ENCODE measurements at places on chromosomes 1 and 21.

- DNase-seq, result no peak
Measured at GRCh38 chr1:229410692-229411433, 23.0 kb downstream of the ACTA1 start.

DNA sequence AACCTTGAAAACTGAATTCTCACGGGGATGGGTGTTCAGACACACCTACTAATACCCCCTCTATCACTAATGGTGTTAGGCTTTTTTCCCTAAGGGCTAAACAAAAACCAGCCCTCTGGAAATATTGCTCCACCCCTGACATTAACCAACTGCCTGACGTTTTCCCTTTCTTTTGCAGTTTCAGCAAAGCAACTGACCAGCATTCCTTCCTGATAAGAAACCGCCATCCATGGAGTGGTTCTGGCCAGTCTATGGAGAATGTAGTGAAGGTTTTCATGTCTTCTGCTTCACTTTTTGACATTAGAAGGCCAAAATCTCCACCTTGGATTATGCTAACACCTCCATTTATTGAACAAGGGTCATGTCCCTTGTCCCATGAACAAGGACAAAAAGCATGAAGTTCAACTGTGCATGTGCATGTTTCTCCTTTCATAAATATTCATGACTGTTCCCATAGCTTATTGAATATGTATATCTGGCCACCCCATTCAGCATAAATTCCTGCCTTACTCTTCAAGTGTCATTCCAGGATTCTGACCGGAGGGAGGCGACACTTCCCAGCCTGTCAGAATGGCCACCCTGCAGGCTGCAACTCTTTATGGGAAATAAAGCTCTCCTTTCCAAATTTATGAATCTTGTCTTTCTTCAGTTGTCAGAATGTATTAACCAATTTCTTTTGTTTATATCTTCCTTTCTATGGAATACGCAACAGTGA is 314.3 kb downstream of the HHIPL2 start:
- no peak for DNase-seq

- DNase-seq, result no peak
Measured at GRCh38 chr1:165886983-165887382, 59.6 kb downstream of the UCK2 start.

GRCh38 chr1:2125350-2126211 is 69.0 kb downstream of the FAAP20 start:
- no peak for DNase-seq

DNA sequence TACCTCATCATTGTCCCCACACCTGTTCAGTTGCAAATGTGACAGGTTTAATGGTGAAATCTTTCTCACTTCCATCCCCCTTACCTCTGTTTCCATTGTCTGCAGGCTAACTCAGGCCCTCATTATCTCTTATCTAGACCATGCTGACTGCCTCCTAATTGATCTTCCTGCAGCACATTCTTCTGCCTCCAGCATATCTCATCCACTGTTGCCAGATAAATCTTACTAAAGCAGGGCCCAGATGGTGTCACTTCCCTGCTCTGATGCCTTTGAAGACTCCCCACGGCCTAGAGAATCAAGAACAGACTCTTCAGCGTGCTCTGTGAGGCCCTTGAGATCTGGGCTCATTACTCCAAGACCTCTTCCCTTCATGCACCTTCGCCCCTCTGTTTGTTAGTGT is 230.1 kb downstream of the DUSP10 start:
- DNase-seq, result no peak

DNA sequence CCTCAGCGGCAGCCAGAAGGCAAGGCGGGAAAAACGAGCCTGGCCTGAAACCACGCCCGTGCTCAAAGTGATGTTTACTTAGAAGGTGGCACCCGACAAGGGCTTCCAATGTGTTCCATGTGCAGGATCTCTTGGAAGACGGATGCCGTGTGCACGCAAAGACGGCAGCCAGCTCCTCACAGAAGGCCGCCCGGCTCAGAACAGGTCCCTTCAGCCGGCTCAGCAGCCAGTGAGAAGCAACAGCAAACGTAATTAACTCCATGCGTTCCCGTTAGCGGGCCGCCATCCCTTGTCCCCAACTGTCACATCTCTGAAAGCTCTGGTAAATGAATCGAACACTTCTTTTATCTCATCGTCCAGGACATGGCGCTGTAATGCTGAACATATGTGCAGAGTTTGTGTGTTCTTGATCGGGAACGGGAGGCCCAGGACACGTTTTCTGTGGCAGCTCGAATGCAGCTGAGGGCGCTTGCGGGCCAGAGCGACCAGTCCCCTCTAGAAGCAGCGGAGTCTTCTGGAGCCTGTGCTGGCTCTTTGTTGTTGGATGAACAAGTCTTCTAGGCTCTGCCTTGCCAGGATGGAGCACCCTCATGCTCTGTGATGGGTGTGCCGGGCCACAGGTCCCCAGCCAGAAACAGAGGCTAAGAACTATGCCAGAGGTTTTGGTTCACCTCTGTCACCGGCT is 94.6 kb upstream of the ARHGEF16 start:
- no peak for DNase-seq

DNA sequence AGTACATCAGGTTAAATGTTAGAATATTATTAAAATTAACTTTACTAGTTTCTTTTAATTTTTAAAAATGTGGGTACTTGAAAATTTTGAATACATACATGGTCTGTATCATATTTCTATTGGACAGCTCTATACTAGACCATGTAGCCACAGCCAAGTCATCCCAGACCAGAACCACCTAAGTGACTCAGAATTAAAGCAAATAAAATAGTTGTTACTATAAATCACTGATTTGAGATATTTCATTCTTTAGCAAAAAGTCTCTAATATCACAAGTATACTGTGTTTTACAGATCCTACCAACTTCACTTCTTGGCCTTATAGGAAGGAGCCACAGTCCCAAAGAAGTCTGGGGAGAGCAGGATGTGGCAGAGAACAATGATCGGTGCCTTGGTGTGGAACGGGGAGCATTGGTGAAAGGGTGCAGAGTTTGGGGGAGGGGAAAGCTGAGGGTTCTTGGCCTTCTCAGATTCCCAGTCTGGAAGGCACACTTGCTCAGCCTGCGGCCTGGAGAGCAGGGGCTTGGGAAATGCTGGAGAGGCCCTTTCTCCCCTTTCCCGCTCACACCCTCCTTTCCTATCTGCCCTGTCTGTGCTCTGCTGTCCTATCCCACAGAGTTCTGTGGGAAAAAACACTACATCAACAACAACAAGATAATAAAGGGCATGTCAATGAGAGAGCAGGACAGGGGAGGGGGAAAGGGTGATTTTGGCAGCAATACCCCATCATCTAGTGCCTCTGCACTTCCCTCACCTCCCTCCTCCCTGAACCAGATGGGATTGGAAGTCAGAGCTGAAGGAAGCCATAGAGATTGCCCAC is 122.1 kb downstream of the NGF start:
- DNase-seq, result no peak

GRCh38 chr1:47872886-47873285 is 124.3 kb downstream of the TRABD2B start:
- DNase-seq, result no peak

GRCh38 chr1:229064320-229065168 is 206.4 kb upstream of the RAB4A start:
- no peak for DNase-seq

- DNase-seq, result no peak
Measured at GRCh38 chr1:63599799-63600198, 6.6 kb downstream of the PGM1 start.

DNA sequence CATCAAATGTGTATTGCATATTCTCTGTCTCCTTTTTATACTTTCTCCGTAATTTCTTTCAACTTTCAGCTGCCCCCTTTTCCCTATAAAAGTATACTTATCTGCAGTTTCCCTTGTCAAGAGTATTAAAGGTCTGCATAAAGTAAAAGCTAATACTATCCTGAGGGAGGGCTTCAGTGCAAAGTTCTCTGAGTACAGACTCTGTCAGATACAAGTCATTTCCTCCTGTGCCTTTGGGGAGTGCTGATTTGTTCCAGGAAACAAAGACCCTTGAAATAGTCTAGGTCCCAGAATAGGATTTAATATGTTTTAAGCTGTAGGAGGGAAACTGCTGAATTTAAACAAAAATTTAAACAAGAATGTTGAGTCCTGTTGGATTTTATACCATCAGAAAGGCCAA is 11.7 kb downstream of the GPR161 start:
- no peak for DNase-seq

GRCh38 chr1:6961905-6962477 is 176.7 kb downstream of the CAMTA1 start:
- DNase-seq, result no peak

GRCh38 chr21:33029385-33029921 is 3.7 kb downstream of the OLIG2 start:
- no peak for DNase-seq

DNA sequence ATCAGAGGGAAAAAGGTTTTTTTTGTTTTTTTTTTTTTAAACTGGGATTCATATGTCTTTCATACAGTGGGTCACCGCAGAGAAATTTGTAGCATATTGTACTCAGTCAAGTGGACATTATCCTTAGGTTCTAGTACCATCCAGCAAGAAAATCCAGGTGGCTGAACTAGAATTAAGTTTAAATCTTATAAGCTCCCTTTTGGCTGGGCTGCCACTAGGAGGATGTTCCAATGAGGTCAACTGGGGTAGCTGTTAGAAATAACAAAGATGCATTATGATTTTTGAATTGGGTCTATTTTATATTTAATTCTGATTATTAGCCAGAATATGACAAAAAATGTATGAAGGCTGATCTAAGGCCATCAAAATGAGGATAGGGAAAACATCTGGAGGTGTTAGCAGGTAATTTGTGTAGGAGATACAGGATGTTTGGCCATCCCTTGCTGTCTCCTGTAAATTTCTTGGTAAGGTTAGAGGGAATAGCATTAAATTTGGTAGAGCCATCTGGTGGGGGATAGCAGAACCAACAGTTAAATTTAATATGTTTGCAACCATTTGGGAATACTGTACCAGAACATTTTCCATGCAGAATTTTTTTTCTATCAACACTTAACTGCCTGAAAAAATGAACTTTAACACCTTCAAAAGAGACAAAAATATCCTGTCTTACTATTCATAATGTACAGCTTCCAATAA is 568.5 kb upstream of the B3GALT2 start:
- no peak for DNase-seq

DNA sequence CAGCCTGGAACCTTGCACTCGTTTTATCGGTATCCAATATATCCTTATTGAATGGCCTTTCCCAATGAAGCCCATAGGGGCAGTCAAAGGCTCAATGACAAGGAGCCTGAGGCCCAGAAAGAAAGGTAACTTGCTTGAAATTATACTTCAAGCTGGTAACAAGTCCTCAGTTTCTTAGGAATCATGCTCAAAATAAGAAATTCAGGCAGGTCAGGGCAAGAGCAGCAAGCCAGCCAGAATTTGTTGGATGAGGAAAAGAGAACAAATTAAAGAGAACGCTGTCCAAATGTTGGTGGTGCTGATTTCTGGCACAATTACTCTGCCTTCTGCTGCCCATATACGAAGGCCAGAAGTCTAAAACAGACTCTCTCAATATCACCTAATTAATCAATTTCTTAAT is 77.6 kb downstream of the DDX20 start:
- DNase-seq, result no peak

GRCh38 chr1:32828341-32828740 is 10.9 kb downstream of the S100PBP start:
- no peak for DNase-seq

GRCh38 chr1:85342207-85342606 is 65.8 kb upstream of the BCL10 start:
- DNase-seq, result no peak

DNA sequence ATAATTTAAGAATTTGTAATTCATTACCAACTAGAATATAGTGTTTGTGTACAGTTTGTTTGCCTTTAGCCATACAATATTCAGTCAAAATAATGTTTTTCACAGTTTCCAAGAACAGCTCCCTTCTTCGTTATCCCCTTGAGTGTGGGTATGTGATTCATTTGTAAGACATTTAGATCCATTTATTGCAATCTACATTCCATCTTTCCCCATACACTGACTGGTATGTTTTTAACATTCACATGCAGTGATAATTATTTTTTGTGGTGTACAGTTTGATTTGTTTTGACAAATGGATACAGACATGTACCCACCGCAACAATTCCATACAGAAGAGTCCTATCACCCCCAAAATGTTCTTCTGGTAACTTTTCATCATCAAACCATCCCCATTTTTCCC is 589.1 kb upstream of the ADAMTS5 start:
- DNase-seq, result no peak

All from T-helper 17 cell (primary cell).